WTC11 (cell line): ENCODE measurements at places on chromosomes 3 and 15.
A peak's percentile ranks its signal among the peaks of the same experiment; 100 is the strongest.

- DNase-seq = no peak
Observed at GRCh38 chr3:147426931-147427330, 17.8 kb downstream of the ZIC1 start.

DNA sequence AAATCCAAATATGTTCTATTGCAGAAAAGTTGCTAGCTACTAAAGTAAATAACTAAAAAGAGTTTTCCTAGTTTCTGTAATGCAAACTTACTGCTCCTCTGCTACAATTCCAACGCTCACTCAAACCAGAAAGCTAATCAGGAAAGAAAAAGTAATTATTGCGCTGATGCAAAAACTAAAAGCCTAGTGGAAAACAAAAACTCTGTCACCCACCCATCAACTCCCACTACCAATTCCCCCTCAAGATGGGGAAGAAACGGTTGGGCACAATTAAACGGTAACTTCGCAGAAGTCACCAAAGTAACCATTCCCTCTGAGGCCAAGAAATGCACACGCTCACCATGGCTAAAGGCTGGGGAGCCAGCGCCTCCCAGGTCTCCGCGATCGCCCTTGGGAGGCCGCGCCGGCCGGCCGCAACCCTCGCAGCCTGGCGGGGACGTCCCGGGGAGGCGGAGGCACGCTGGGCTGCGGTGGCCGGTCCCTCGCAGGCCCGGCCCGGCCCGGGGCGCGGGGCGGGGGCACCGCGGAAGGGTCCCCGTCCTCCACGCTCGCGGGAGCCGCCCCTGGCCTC is 684 bp downstream of the SLTM start:
- no peak for DNase-seq

DNA sequence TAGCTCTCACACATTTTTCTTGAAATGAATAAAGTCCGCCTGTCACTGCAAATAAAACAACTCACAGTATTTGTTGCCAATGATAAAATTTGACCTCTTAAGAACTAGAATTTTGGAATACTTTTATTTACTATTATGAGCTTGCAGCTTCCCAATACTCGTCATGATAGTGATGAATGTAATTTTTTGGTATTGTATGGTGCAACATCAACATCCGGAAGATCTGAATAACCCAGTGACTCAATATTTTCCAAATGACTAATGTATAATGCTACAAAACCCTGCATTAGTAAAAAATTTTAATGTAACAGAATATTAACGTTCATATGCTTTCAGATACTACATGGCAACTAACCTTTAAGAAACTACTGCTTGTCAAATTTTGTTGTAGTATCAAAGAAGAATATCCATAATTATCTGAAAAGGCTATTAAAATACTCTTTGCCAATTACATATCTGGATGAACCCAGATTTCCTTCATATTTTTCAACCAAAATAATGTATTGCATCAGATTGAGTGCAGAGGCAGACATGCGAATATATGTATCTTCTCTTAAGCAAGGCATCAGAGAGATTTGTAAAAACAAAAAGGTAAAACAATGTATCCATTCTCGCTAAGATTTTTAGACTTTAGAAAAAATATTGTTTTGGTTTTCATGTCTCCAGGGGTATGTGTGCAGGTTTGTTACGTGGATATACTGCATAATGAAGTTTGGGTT is 95.3 kb downstream of the IGF2BP2 start:
- no peak for DNase-seq

- no peak for DNase-seq
Observed at GRCh38 chr3:146839727-146840375, 234.7 kb upstream of the PLSCR5 start.

GRCh38 chr15:67884514-67885174 is 44.8 kb upstream of the RNU6-1 start:
- peak; percentile 76 for DNase-seq

DNA sequence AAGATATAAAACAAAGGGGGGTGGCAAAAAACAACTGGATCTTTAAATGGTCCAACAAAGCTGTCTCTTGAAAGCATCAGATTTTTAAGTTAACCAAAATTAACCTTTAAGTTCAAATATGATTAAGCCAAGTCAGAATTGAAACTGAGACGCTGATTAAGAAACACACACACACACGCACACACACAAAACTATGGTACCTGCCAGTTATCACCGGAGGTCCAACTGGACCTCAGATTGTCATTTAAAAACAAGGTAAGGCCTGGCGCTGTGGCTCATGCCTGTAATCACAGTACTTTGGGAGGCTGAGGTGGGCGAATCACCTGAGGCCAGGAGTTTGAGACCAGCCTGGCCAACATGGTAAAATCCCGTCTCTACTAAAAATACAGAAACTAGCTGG is 10.4 kb downstream of the ARF4 start:
- DNase-seq = no peak

GRCh38 chr15:74365598-74366445 is 1.6 kb downstream of the CYP11A1 start:
- DNase-seq = peak; percentile 67

- DNase-seq = no peak
Observed at GRCh38 chr3:88209356-88209755, 59.6 kb downstream of the C3orf38 start.

DNA sequence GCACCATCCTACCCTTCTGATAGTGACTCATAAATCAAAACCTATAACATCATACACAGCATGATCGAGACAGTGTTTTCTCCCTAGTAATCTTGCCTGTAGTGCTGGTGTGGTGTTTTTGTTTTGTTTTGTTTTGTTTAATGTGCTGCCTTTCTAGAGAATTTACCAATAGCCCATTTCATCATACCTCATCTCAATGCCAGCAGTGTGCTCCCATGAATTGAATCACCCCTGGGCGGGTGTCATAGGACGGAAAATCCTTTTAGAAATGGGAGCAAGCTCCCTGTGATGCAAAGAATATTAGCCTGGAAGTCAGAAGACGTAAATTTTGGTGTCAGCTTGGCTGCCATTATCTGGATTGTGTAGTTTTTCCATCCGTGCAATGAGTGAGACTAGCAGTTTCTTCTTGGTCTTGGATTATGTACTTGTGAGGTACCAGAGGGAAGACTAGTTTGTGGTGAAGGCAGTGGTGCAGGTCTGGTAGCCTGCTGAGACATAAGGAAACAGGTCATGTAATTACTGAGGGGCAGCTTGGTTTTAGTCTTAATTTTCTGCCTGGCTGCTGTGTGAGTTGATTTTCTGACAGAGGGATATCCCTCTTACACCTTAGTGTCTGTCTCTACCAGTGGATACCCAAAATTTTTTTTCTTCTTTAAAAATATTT is 29.9 kb downstream of the IGSF10 start:
- DNase-seq = no peak

DNA sequence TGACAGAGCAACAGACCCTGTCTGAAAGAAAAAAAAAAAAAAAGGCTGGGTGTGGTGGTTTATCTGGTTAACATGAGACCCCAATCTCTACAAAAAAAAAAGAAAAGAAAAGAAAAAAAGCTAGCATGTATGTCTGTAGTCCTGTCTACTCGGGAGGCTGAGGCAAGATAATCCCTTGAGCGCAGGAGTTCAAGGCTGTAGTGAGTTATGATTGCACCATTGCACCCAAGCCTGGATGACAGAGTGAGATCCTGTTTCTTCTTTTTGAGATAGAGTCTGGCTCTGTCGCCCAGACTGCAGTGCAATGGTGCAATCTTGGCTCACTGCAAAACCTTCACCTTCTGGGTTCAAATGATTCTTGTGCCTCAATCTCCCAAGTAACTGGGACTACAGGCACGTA is 8.4 kb upstream of the DHX30 start:
- no peak for DNase-seq

- DNase-seq = peak; percentile 75
Observed at GRCh38 chr15:67548862-67549651, 6.6 kb downstream of the MAP2K5 start.

GRCh38 chr3:154956815-154957214 is 123.3 kb upstream of the MME start:
- no peak for DNase-seq

DNA sequence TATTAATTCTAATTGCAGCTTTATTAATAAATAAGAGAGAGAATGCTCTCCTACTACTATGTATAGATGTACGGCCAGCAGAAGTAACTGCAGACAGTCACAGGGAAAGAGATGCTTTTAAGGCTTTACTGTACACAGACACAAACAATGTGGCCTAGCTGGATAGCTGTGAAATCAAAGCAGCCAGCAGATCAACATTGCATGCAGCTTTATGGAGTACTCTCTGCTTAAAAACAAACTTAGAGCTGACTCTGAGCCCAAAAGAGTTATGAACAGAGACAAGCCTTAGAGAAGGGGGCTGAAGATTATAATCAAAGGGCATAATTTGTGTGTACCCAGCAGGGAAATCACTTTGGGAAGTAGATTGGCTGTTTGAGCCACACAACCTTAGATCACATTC is 47.2 kb downstream of the CADM2 start:
- DNase-seq = no peak

GRCh38 chr3:71089271-71089847 is 494.2 kb downstream of the FOXP1 start:
- no peak for DNase-seq

GRCh38 chr3:90052425-90052950 is 945.1 kb downstream of the EPHA3 start:
- DNase-seq = no peak
